Effector memory CD4-positive, alpha-beta T cell (primary cell): ENCODE measurements at places on chromosomes 7 and 10.

DNA sequence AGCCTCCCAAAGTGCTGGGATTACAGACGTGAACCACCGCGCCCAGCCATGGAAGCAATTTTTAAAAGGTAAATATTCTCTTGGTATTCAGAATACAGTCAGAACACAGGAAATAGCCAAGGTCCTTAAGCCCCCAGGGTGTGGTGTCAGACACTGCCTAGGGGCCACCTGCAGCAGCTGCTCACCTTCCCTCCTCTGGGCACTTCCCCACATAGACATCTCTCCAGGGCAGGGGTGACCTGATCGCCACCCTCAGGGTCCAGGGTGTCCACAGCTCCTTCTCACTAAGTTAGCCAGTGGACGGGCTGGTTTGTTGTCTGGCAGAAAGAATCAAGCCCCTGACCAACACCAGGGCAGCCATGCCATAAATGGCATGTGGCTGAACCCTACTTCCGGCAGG, 15.9 kb downstream of the URGCP start:
- DNase-seq, result no peak
- no peaks in the 10 kb centered on the region for H3K27me3 ChIP-seq
- H3K36me3 ChIP-seq, result peaks cover 5% of the 10 kb centered on the region
- H3K27ac ChIP-seq, result no peak overlapping the region
- H3K4me1 ChIP-seq, result peaks cover 8% of the 10 kb centered on the region

- H3K27ac ChIP-seq, result no peak overlapping the region
- no peaks in the 10 kb centered on the region for H3K4me1 ChIP-seq
- H3K36me3 ChIP-seq, result no peaks in the 10 kb centered on the region
- H3K27me3 ChIP-seq, result no peaks in the 10 kb centered on the region
- H3K4me3 ChIP-seq, result no peak overlapping the region
Measured at GRCh38 chr10:71666639-71667386, 52.8 kb downstream of the C10orf105 start.

- no peak for DNase-seq
- H3K27ac ChIP-seq, result no peak overlapping the region
- H3K4me1 ChIP-seq, result no peaks in the 10 kb centered on the region
- H3K36me3 ChIP-seq, result no peaks in the 10 kb centered on the region
Measured at GRCh38 chr10:28794986-28795385, 117.7 kb downstream of the BAMBI start.

GRCh38 chr10:127553417-127553816, 4.3 kb downstream of the NPS start:
- no peak overlapping the region for H3K4me3 ChIP-seq
- H3K27ac ChIP-seq, result no peak overlapping the region
- DNase-seq, result no peak
- no peaks in the 10 kb centered on the region for H3K36me3 ChIP-seq
- no peaks in the 10 kb centered on the region for H3K4me1 ChIP-seq

GRCh38 chr7:36154255-36155212, 1.5 kb downstream of the EEPD1 start:
- peaks cover 16% of the 10 kb centered on the region for H3K4me1 ChIP-seq
- DNase-seq, result no peak
- no peak overlapping the region for H3K27ac ChIP-seq
- H3K36me3 ChIP-seq, result no peaks in the 10 kb centered on the region
- no peaks in the 10 kb centered on the region for H3K27me3 ChIP-seq
- H3K4me3 ChIP-seq, result peak overlapping the region; percentile 71

DNA sequence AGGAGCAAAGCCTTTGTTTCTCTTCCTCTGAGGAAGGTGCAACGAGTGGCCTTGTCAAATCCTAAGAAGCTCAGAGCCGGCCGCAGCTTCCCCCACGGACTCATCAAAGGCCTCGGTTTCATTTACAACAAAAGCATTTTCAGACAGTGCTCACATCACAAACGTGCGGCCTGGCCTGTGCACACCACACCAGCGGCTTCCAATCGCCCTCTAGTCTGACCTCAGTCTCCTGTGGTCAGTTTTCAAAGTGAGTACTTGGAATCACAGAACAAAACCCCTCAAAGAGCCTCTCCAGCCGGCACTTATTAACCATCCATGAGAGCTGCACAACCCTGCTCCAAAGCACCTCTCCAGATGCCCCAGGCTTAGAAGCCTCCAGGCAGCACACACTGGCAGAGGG, 3.3 kb downstream of the RADIL start:
- H3K27ac ChIP-seq, result no peak overlapping the region
- H3K4me1 ChIP-seq, result peaks cover 12% of the 10 kb centered on the region
- no peak overlapping the region for H3K4me3 ChIP-seq

- H3K27ac ChIP-seq, result no peak overlapping the region
- no peaks in the 10 kb centered on the region for H3K27me3 ChIP-seq
- no peak for DNase-seq
- no peaks in the 10 kb centered on the region for H3K4me1 ChIP-seq
- no peak overlapping the region for H3K4me3 ChIP-seq
Measured at GRCh38 chr10:131127138-131127589, 184.4 kb downstream of the TCERG1L start.

- no peaks in the 10 kb centered on the region for H3K4me1 ChIP-seq
- H3K27me3 ChIP-seq, result no peaks in the 10 kb centered on the region
- no peaks in the 10 kb centered on the region for H3K36me3 ChIP-seq
- no peak overlapping the region for H3K27ac ChIP-seq
- DNase-seq, result no peak
- no peak overlapping the region for H3K4me3 ChIP-seq
Measured at GRCh38 chr10:14092799-14093198, 237.9 kb downstream of the FRMD4A start.

GRCh38 chr7:44154703-44155102, 13.6 kb upstream of the MYL7 start:
- no peaks in the 10 kb centered on the region for H3K27me3 ChIP-seq
- no peaks in the 10 kb centered on the region for H3K36me3 ChIP-seq
- no peaks in the 10 kb centered on the region for H3K4me1 ChIP-seq
- H3K4me3 ChIP-seq, result no peak overlapping the region
- H3K27ac ChIP-seq, result no peak overlapping the region
- DNase-seq, result no peak

DNA sequence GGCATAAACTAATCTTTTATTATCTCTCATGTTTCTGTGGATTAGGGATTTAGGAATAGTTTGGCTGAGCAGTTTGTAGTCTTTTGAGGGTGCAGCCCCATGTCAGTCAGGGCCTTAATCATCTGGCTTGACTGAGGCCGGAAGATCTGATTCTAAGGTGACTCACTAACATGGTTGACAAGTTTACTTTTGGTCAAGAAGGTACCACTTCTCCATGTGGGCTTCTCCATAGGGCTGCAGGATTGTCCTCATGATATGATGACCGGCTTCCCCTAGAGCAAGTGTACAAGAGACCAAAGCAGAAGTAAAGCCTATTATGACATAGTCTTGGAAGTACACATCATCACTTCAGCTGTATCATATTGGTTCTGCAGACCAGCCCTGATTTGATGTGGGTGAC, 45.9 kb upstream of the OIT3 start:
- H3K27ac ChIP-seq, result no peak overlapping the region
- no peaks in the 10 kb centered on the region for H3K36me3 ChIP-seq
- H3K4me3 ChIP-seq, result no peak overlapping the region

- H3K27ac ChIP-seq, result no peak overlapping the region
- H3K4me3 ChIP-seq, result no peak overlapping the region
- H3K36me3 ChIP-seq, result no peaks in the 10 kb centered on the region
Measured at GRCh38 chr7:5443678-5444077, 20.0 kb upstream of the TNRC18 start.

- H3K4me3 ChIP-seq, result peak overlapping the region; percentile 4
- H3K27ac ChIP-seq, result no peak overlapping the region
- H3K27me3 ChIP-seq, result no peaks in the 10 kb centered on the region
- no peak for DNase-seq
- H3K4me1 ChIP-seq, result no peaks in the 10 kb centered on the region
- no peaks in the 10 kb centered on the region for H3K36me3 ChIP-seq
Measured at GRCh38 chr7:29090836-29091601, 55.3 kb downstream of the CPVL start.

DNA sequence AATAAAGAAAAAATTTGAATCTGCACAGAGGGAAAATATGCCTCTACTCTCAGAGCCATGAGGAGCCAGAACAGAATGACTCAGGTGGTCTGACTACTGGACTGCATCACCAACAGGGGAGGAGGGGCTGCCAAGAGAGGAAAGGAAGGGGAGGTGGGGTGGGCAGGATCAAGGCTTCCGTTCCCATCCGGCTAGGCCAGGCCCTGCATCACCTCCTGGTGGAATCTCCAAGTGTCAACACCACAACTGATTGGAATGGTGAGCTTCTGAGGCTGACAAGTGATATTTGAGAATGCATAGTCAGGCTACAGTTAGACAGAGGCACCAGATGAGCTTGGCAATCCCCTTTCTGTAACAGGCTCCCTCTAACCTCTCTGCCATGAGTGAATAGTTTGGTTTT, 10.4 kb upstream of the GPR26 start:
- no peak for DNase-seq
- H3K36me3 ChIP-seq, result no peaks in the 10 kb centered on the region
- no peak overlapping the region for H3K27ac ChIP-seq
- no peaks in the 10 kb centered on the region for H3K27me3 ChIP-seq
- no peak overlapping the region for H3K4me3 ChIP-seq

GRCh38 chr7:158274996-158275395, 312.6 kb downstream of the PTPRN2 start:
- no peak overlapping the region for H3K27ac ChIP-seq
- DNase-seq, result no peak
- H3K4me3 ChIP-seq, result no peak overlapping the region
- no peaks in the 10 kb centered on the region for H3K27me3 ChIP-seq

DNA sequence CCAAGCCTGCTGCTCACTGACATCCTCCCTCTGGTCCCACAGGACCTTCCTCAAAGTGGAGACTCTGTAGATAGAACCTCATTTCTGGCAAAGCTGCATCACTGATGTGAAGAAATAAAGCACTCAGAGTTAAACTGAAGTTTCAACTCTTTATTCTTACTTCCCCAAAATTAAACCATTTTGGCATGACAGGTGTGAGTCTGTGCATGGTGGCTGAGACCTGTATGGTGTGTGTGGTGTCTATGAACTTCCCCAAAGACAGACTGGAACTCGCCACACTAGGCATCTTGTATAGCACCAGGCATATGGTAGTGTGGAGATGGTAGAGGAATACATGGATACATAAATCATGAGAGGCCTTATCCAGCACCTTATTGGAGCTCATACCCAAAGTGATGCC, 6.6 kb upstream of the WDFY4 start:
- H3K27ac ChIP-seq, result no peak overlapping the region
- H3K4me1 ChIP-seq, result no peaks in the 10 kb centered on the region
- H3K27me3 ChIP-seq, result no peaks in the 10 kb centered on the region
- no peak overlapping the region for H3K4me3 ChIP-seq
- H3K36me3 ChIP-seq, result no peaks in the 10 kb centered on the region

- H3K27me3 ChIP-seq, result no peaks in the 10 kb centered on the region
- H3K27ac ChIP-seq, result no peak overlapping the region
- no peaks in the 10 kb centered on the region for H3K36me3 ChIP-seq
Measured at GRCh38 chr7:108845951-108846350, 276.3 kb downstream of the DNAJB9 start.

GRCh38 chr10:122992031-122992585, 11.9 kb downstream of the PSTK start:
- H3K27ac ChIP-seq, result no peak overlapping the region
- no peaks in the 10 kb centered on the region for H3K4me1 ChIP-seq
- no peaks in the 10 kb centered on the region for H3K27me3 ChIP-seq
- no peak for DNase-seq
- peaks cover 34% of the 10 kb centered on the region for H3K36me3 ChIP-seq

DNA sequence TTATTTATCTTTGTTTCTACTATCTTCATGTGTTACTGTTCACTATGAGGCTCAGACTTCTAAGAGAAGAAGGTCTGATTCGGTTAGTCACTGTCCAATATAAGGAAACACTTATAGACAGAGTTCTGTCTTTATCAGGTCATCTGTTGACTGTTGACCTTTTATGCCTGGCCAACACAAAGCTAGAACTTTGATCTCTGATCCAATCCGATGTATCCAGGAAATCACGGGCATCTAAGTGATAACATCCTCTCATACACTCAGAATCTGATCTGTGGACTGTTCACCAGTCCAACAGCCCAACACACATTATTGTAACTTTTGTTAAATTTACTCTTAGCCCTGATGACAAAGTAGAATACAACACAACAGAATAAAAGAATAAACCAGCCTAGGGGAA, 114.6 kb downstream of the SRI start:
- H3K36me3 ChIP-seq, result no peaks in the 10 kb centered on the region
- H3K4me1 ChIP-seq, result no peaks in the 10 kb centered on the region
- H3K4me3 ChIP-seq, result no peak overlapping the region
- no peak overlapping the region for H3K27ac ChIP-seq

DNA sequence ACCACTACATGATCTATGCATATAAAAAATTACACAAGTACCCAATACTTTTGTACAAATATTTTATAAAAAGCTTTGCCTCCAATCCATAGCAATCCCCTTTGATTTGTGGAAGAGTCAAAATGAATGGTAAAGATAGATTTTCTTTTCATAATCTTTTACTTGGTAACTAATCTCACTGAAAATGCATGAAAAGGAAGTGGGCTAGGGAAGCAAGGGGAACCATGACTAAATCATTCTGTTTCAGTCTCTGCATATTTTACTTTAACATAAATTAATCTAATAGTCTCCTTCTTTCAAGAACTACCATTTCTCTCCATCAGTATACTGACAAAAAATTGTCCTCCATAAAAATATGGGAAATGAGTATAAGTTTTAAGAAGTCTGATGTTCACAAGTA, 96.9 kb downstream of the TES start:
- H3K27me3 ChIP-seq, result no peaks in the 10 kb centered on the region
- no peak overlapping the region for H3K4me3 ChIP-seq
- H3K27ac ChIP-seq, result no peak overlapping the region
- no peaks in the 10 kb centered on the region for H3K4me1 ChIP-seq
- no peak for DNase-seq
- no peaks in the 10 kb centered on the region for H3K36me3 ChIP-seq

DNA sequence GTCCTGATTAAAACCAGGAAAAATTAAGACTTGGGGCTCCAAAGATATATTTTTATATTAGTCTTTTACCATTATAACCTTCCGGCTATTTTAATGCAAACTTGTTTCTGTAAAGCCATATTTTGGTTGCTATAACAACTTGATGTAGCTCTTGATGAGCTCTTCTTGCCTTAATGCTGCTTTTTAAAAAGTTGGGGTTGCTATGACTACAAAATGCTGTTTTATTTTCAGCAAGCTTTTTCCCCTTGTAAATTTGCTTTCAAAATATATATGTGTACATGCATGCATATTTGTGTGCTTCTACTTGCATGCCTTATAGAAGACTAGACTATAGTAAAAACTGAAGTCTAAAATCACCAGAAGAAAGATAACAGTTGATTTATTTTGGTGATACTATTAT, 99.7 kb downstream of the CSTF2T start:
- H3K27me3 ChIP-seq, result no peaks in the 10 kb centered on the region
- H3K27ac ChIP-seq, result no peak overlapping the region
- DNase-seq, result no peak

- H3K36me3 ChIP-seq, result no peaks in the 10 kb centered on the region
- no peaks in the 10 kb centered on the region for H3K4me1 ChIP-seq
- H3K27ac ChIP-seq, result no peak overlapping the region
- H3K27me3 ChIP-seq, result no peaks in the 10 kb centered on the region
- DNase-seq, result no peak
Measured at GRCh38 chr10:95976362-95977229, 66.8 kb upstream of the CCNJ start.
